Tibial nerve (tissue), 4 donors: ENCODE measurements at places on chromosomes 2 and 18. TPM values are rescaled to one million over a fixed set of nuclear protein-coding genes. Genes with fewer than 3 reads are reported as not detected.

Gene UGT1A3
- total RNA-seq, result not detected

Gene UGT1A6
- total RNA-seq, result not detected

Gene DSEL
- total RNA-seq, result 19.6 TPM

Gene SRBD1
- total RNA-seq, result 16.3 TPM

Gene MARCHF4
- not detected for total RNA-seq

Gene ACKR3
- 52.4 TPM for total RNA-seq

Gene SOCS6
- 19.9 TPM for total RNA-seq

Gene RGPD3
- total RNA-seq, result 0.30 TPM

Gene GAREM1
- total RNA-seq, result 33.0 TPM

Gene NXPH2
- total RNA-seq, result not detected

Gene APOB
- 4.2 TPM for total RNA-seq

Gene MAP3K19
- not detected for total RNA-seq

Gene REL
- 13.5 TPM for total RNA-seq

Gene NHEJ1
- total RNA-seq, result 17.3 TPM

Gene MYCN
- 9.9 TPM for total RNA-seq

Gene KHK
- total RNA-seq, result 5.1 TPM

Gene IL36A
- total RNA-seq, result not detected

Gene L3MBTL4
- total RNA-seq, result 9.0 TPM

Gene NDUFS1
- total RNA-seq, result 51.3 TPM

Gene SFT2D3
- 12.6 TPM for total RNA-seq

Gene PNO1
- 16.1 TPM for total RNA-seq

Gene DSC2
- 3.1 TPM for total RNA-seq

Gene CD8A
- total RNA-seq, result 0.63 TPM

Gene EN1
- 0.78 TPM for total RNA-seq

Gene GREB1
- 31.6 TPM for total RNA-seq

Gene CD207
- 0.21 TPM for total RNA-seq

Gene SERPINB7
- total RNA-seq, result not detected

Gene SAG
- not detected for total RNA-seq

Gene SLC30A3
- 0.44 TPM for total RNA-seq

Gene ALLC
- 16.6 TPM for total RNA-seq

Gene SGPP2
- not detected for total RNA-seq

Gene CFAP210
- not detected for total RNA-seq
